ENCODE measurements at places on chromosomes 6 and 20.

GRCh38 chr20:56433880-56434255 lies 21.8 kb downstream of the CASS4 start:
- no peak for DNase-seq

GRCh38 chr6:25326960-25327359 lies 47.8 kb downstream of the CARMIL1 start:
- no peak for DNase-seq

GRCh38 chr20:25699914-25700313 lies 3.3 kb upstream of the ZNF337 start:
- no peak for DNase-seq

DNA sequence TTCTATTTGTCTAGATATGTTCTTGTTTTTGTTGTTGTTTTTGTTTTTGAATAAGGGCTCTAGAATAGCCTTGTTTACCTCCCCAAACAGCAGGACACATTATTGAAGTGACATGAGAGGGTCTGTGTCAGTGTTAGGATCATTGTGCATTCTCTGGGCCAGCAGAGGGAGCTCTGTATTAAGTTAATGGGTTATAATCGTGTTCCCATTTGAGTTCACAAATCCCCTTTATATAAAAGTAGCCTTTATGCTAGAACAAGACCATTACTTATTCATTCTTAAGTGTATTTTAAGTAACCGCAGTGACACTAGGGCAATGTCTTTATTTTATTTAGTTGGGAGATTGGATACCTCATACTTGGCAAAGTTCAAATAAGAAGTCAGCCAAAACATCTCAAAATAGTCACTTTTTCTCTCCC lies 44.8 kb downstream of the STK4 start:
- DNase-seq, result no peak

All from C1 segment of cervical spinal cord (tissue), 14 donors.